Stimulated activated CD4-positive, alpha-beta T cell treated with anti-CD3 and anti-CD28 coated beads, Interleukin-15, amount 100 ng/mL, for 1 hour (primary cell): ENCODE measurements at places on chromosomes 2 and 18.

- DNase-seq: no peak
Observed at GRCh38 chr2:219118504-219118903, 42.1 kb downstream of the NHEJ1 start.

- DNase-seq: no peak
Observed at GRCh38 chr2:77207331-77207730, 314.8 kb downstream of the LRRTM4 start.

DNA sequence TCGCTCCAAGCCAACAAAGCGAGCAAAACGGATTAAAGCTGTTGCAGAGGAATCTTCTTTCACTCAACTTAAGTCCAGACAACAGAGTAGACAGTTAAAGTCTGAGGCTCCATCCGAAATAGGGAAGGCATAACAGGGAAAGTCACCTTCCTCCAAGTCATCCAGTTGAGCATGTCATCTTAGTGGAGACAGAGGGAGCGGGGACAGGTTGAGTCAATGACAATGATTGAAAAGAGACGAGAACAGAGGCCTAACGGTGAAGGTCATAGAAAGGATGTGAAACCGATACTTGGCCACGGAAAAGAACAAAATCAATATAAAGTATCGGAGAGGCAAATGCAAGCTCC lies 455 bp downstream of the C18orf32 start:
- no peak for DNase-seq

DNA sequence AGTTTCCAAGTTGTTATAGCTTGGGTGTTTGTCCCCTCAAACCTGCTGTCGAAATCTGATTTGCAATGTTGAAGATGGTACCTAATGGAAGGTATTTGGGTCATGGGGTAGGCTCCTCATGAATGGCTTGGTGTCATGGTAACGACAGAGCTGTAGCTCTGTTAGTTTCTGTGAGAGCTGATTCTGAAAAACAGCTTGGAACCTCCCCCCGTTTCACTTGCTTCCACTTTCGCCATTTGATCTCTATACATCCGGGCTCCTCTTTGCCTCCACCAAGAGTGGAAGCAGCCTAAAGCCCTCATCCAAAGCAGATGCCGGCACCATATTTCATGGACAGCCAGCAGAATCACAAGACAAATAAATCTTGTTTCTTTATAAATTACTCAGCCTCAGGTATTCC lies 1035.1 kb upstream of the SLC39A10 start:
- DNase-seq: no peak

GRCh38 chr2:47818777-47819176 lies 35.8 kb downstream of the MSH6 start:
- DNase-seq: no peak

GRCh38 chr2:64543008-64543697 lies 19.0 kb downstream of the AFTPH start:
- no peak for DNase-seq

DNA sequence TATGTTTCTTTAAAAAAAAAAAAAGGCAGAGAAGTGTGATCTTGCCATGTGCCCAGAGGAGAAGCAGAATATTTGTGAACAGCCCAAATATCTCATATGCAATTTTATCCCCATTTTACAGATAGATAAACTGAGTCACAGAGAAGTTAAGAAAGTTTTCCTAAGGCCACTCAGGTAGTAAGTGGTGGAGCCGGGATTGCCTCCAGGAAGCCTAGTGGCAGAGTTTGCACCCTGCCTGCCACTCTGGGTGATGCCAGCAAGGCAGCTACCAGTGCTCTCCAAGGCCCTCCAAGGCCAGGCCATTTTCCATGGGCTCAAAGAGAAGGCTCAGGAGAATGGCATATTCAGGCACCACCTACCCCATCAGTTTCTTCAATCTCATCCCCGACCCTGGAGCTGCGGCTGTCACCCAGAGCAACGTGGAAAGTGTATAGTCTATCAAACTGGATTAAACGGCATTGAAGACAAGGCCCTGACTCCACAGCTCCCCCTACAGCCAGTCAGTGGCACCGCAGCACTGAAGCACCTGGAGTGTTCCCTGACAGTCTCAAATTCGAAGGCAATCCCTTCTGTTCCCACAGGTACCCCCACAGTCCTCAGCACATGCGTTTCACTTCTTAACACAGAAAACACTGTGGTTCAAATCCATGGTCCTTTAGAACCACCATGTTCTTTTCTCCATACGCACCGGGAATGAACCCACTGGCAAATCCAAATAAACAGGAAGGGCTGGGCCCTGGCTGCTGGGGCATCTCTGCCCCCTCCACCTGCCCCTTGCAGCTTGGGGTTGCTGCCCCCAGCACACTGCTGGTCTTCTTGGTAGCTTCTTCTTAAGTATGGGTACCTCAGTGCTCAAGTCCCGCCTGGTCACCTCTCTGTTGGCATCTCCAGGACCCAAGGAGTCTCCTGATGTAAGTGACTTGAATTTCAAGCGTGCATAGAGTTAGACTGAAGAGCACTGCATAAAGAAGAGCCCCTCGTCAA lies 175.3 kb downstream of the INHBB start:
- DNase-seq: no peak

DNA sequence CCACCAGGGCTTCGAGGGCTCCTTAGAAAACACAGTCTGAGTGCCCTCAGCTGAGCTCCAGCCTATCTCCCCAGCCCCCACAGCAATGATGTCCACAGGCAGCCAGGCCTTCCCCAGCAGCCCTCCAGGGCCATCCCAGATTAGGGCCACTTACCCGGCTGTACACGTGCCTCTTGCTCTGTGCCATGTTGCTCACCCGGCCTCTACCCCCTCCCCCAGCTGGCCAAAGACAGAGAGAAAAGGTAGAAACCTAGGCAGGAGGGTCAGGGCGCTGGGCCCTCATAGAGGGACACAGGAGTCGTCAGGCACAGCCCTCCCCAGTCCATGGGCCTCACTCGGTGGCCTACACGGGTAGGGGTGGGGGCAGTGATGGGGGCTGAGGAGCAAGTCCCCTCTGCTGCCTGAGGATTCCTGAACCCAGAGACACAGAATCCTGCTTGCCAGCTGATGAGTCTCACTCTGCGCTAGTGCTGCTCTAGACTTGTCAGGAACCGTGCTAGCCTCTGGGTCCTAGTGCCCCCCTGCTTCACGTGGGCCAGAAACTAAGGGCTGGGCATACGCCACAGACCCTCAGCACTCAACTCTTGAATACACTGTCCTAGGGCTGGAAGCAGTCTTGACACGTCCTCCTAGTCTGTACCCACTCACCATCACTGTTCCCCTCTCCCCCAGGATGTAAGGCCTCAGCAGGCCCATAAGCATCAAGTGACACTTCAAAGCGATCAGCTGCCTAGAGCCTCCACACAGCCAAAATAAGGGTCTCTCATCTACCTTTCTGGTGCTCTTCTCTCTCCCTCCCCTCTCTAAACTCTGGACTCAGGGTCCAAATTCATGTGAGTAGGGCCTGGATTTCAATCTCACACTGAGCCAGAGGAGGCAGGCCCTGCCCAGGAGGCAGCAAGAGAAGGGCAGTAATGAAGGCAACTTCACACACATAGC lies at the start of gene DCTN1:
DCTN1 (minus strand) TSS at position 461 of the 939 bp plus-strand sequence; CDS start at position 187, 274 bp downstream.
- DNase-seq: no peak

DNA sequence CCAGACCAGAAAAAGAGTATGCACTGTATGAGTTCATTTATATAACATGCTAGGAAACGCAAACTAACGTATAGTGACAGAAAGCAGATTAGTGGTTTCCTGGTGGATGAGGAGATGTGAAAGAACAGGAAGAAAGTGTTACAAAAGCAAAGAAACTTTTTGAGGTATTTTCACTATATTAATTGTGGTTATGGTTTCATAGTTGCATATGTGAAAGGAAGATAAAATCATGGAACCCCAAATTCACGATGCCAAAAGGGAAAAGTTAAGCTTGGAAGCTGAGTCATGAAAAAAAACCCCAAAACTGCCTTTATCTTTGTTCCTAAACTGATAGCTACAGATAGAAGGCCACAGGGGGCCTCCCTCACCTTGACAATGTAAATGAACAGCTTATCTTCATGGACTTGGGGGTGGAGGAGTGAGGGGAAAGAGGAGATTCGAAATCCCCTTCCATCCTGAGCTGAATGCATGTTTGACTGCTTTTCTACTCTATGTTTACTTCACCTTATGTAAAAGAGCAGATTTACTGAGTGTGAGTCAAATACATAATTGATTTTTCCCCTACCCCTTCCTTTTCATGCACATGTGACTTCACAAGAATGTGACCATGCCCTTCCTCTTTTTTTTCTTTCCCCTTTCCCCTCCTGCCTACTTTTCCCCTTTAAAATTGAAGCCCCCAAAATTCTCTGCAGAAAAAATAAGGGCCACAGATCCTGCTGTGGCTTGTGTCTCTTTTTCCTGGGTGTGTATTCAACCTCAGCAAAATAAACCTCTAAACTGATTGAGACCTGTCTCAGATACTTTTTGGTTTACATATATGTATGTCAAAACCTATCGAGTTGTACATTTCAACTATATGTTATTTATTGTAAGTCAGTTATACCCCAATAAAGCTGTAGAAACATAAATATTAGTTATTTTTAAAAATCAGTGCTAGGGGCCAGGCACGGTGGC lies 100.1 kb upstream of the TLK1 start:
- no peak for DNase-seq

GRCh38 chr2:240291337-240292034 lies 144.0 kb upstream of the GPC1 start:
- DNase-seq: no peak

GRCh38 chr2:29618024-29618423 lies 303.4 kb downstream of the ALK start:
- no peak for DNase-seq

DNA sequence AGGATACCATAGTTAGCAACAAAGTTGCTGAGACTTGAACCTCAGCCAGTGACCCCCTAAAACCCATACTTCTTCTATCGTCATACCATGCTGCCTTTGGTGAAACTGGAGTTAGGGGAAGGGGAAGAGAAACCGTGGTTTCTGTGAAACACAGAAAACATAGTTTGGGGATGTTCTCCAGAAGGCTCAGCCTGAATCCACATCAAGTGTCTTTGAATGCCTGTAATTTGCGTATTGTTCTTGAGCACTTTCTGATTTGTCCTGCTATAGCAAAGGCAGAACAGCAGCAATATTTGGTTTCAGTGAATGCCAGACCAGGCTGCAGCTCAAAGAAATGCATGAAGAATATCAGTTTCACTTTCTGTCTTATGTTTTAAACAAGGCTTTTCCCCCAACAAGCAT lies 258.7 kb downstream of the TTC32 start:
- DNase-seq: no peak

DNA sequence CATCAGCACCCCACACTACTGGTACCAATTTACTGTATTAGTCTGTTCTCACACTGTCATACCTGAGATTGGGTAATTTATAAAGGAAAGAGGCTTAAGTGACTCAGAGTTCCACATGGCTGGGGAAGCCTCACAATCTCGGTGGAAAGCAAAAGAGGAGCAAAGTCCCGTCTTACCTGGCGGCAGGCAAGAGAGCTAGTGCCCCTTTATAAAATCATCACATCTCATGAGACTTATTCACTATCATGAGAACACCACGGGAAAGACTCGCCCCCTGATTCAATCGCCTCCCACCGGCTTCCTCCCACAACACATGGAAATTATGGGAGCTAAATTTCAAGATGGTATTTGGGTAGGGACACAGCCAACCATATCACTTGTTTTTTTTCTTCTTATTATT lies 717.2 kb downstream of the TRIB2 start:
- no peak for DNase-seq

GRCh38 chr2:168255103-168255502 lies 7.7 kb upstream of the STK39 start:
- no peak for DNase-seq

- DNase-seq: no peak
Observed at GRCh38 chr18:55522011-55522410, 66.0 kb downstream of the TCF4 start.

GRCh38 chr2:23464156-23464555 lies 79.2 kb downstream of the KLHL29 start:
- DNase-seq: no peak

DNA sequence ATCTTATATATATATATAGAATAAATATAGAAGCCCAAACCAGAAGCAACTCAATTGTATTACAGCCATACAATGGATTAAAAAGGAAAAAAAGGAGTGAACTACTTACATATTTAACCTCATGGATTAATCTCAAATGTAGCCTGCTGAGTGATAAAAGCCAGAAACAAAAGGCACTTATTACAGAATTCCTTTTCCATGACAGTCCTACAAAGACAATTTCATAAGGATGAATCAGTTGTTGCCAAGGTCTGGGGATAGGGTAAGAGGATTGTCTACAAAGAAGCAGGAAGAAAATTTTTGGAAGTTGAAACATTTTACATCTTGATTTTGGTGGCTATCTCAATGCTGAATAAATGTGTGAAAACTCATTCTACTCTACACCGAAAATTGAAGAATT lies 103.9 kb upstream of the DCC start:
- no peak for DNase-seq

- no peak for DNase-seq
Observed at GRCh38 chr2:64017811-64018700, 1.2 kb downstream of the VPS54 start.

GRCh38 chr2:85865539-85866164 lies 23.1 kb downstream of the ST3GAL5 start:
- no peak for DNase-seq

DNA sequence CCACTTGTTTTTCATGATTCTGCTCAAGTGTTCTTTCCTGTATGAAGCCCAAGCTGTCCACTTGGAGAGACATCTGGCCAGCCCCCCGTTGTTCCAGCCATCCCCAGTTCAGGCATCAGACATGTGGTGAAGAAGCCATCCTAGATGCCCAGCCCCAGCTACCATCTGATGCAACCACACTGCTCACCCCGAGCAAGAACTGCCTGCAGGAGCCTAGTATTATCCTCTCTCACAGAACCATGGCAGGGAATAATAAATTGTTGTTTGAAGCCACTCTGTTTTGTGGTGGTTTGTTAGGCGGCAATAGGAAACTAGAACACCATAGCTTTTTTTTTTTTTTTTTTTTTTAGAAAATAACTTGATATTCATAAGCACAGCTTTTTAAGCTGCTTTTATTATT lies 19.5 kb upstream of the DARS1 start:
- no peak for DNase-seq

DNA sequence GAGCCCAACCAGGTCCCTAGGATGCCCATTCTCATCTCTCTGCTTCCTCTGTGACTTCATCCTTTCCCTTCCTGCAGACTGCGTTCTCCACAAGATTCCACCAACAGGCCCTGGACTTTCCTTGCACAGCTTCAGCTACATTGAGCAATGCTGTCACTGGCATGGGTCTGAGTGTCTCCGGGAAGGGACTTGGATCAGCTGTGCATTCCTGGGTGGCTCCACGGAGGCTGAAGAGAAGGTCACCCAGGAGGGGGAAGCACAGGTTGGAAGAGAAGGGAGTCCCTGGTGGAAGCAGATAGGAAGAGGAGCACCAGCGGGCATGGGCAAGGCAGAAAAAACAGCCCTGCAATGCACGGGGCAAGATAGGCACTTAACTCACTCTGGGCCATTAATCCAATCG lies 140.5 kb downstream of the UXS1 start:
- DNase-seq: no peak

DNA sequence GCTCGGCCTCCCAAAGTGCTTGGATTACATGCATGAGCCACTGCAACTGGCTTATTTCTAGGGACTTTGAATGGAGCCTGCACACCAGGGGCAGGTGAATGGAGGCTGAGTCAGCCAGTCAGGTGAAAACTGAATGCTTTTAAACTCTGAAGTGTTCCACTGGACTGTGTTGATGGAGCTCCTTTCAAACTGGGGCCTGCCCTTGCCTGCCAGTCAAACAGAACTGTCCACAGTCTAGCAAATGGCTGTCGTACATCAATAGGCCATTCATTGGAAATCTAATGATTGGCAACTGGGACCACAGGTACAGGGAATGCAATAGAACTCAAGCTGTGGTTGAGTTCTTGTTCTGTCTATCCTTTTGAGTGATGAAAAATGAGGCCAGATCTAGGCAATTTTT lies 966 bp upstream of the NOSTRIN start:
- DNase-seq: no peak

GRCh38 chr18:10320791-10321190 lies 133.6 kb upstream of the APCDD1 start:
- DNase-seq: no peak
